ENCODE measurements at places on chromosomes 5 and 9. TPM values are rescaled to one million over a fixed set of nuclear protein-coding genes. Genes with fewer than 3 reads are reported as not detected.

Gene NR5A1
- not detected for total RNA-seq

Gene CDO1
- 6.6 TPM for total RNA-seq

- no peak for DNase-seq
Observed at GRCh38 chr9:114824110-114824509, 18.3 kb upstream of the TNFSF15 start.

DNA sequence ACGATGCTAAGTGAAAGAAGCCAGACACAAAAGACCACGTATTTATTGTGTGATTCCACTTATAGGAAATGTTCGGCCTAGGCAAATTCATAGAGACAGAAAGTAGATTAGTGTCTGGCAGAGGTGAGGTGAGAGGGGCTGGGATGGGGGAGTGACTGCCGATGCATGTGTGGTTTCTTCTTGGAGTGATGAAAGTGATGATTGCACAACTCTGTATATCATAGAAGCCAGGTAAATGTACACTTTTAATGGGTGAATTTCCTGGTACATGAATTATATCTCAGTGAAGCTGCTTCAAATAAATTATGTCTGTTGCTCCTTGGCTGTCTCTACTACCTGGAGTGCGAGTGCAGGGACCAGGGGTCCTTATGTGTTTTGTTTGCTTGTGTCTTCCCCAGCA is 76.2 kb upstream of the PTCH1 start:
- no peak for DNase-seq

- no peak for DNase-seq
Observed at GRCh38 chr9:76180541-76180940, 213.7 kb downstream of the RFK start.

- DNase-seq: no peak
Observed at GRCh38 chr5:143402017-143402552, 1.4 kb downstream of the NR3C1 start.
